Aorta (tissue), 5 donors: ENCODE measurements at places on chromosomes 7 and 10. TPM values are rescaled to one million over a fixed set of nuclear protein-coding genes. Genes with fewer than 3 reads are reported as not detected.

The KCNMA1 gene
- total RNA-seq = 144 TPM

The TRIL gene
- total RNA-seq = 1.0 TPM

The CCL24 gene
- total RNA-seq = 2.4 TPM

The GFRA1 gene
- total RNA-seq = 10.3 TPM

- H3K36me3 ChIP-seq = no peaks in the 10 kb centered on the region
- no peak for DNase-seq
- no peak overlapping the region for H3K27ac ChIP-seq
- no peaks in the 10 kb centered on the region for H3K27me3 ChIP-seq
- no peaks in the 10 kb centered on the region for H3K4me1 ChIP-seq
- no peak overlapping the region for H3K4me3 ChIP-seq
Observed at GRCh38 chr7:96127746-96128145, 194.2 kb downstream of the SLC25A13 start.

- no peak overlapping the region for H3K27ac ChIP-seq
- no peaks in the 10 kb centered on the region for H3K36me3 ChIP-seq
- no peaks in the 10 kb centered on the region for H3K4me1 ChIP-seq
- no peak overlapping the region for H3K4me3 ChIP-seq
Observed at GRCh38 chr7:108210796-108211195, 80.6 kb upstream of the LAMB4 start.

DNA sequence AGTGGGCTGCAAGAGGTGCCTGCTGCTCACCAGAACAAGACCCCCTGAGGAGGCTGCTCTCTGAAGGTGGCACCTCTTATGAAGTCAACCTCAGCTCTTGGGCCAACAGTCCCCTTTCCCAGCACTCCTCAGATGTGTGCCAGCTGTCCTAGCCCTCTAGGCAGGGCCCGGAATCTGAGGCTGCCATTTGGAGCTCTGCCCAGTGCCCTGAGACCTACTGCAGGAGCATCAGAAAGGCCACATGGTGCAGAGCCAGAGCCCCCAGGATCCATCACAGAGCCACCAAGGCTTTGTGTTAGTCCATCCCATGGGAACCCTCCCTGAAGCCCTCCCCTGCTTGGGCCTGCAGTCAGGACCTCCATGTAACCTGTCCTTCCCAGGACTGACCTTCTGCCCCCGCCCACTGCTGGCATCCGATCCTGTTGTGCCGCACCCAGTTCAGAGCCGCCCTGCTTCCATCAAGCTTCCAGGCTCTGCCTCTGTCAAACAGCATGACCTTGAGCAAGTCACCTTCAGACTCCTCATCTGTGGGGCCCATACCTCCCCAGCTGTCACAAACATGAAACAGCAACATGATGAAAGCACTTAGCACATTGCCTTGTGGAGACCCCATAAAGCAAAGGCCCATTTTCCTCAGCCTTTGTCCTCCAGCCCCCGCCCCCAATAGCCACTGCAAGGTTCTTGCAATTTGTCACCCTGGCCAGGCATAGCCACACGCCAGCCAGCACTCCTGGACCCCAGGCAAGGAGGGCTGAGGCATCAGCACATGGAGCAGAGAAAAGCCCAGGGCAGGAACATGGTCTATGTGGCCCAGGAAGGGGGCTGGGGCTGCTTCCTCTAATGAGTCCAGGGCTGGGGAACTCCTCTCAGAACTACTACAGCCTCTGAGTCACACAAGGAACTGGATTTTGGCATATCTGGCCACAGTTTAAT, 51.7 kb downstream of the GRID1 start:
- H3K36me3 ChIP-seq = no peaks in the 10 kb centered on the region
- DNase-seq = peak; percentile 41
- H3K27ac ChIP-seq = no peak overlapping the region
- no peaks in the 10 kb centered on the region for H3K4me1 ChIP-seq
- H3K4me3 ChIP-seq = no peak overlapping the region

GRCh38 chr7:8714791-8715190, 281.4 kb downstream of the NXPH1 start:
- no peaks in the 10 kb centered on the region for H3K27me3 ChIP-seq
- no peak for DNase-seq
- H3K36me3 ChIP-seq = no peaks in the 10 kb centered on the region
- no peaks in the 10 kb centered on the region for H3K4me1 ChIP-seq
- H3K4me3 ChIP-seq = no peak overlapping the region
- no peak overlapping the region for H3K27ac ChIP-seq
